ENCODE measurements at places on chromosomes 1 and 21.

DNA sequence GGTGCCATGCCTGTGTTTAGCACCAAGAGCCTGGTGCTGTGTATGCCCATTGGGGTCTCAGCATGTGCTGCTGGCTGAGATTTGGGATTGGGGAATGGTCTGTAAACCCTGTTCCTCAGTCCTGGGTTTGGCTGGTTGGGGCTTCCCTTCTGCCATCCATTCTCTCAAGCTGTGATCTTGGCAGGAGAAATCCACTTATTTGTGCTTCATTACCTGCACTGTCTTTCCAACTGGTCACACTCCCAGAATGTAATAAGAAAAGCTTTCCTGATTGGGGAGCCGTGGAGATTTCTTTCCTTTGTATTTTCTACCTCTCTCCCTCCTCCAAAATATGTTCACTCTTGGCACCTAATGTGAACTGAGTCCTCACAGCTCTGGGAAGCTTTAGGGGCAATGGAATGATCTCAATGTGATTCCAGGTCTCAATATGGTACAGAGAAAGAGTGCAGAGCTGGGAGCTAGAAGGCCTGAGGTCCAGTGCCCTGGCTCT lies 23.0 kb upstream of the KCNA10 start:
- DNase-seq = no peak

DNA sequence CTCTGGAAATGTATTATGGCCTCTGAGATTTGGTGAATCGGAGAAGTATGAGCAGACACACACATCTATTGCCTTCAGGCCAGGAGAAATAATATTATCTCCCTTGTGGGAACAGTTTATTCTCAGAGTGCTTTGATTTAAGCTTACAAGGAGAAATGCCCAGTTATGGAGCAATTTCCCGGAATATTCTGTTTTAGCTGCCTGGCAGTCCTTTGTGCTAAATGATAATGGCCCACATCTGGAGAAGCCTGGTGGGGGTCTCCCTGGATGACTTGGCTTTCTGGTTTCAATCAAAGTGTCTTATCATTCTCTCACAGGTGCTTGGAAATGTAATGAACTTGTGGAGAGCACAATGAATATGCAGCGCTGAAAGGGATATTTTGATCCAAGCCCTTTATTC lies 389.6 kb upstream of the USP24 start:
- DNase-seq = no peak

DNA sequence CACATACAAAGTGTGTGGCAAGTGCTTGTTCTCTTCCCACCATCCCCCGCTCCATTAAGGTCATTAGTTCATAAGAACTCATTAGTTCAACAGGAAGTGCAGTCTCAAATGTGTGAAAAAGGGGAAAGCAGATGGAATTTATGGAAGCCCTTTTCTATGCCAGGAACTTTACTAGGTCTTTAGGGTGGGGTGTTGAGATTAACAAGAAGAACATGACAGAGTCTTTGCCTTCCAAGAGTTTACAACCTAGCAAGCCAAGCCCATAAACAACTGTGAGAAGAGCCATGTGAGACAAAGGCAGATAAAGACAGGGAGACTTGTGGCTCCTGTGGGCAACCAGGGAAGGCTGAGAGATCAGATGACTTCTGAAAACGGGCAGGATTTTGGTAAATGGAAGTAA lies 21.4 kb downstream of the PLEKHA6 start:
- DNase-seq = no peak

DNA sequence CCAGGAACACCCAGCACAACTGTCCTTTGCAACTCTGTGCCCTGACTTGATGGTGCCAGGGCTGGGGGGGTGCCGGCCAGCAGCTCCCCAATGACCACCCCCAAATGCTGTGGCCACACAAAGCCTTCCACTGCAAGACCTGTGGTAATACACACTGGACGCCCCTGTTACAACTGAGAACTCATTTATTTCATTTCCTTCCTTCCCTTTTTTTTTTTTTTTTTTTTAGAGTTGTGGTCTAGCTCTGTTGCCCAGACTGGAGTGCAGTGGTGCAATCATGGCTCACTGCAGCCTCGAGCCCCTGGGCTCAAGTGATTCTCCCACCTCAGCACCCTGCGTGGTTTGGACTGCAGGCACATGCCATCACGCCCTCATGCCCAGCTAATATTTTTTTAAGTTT lies 25.2 kb downstream of the TP73 start:
- no peak for DNase-seq

DNA sequence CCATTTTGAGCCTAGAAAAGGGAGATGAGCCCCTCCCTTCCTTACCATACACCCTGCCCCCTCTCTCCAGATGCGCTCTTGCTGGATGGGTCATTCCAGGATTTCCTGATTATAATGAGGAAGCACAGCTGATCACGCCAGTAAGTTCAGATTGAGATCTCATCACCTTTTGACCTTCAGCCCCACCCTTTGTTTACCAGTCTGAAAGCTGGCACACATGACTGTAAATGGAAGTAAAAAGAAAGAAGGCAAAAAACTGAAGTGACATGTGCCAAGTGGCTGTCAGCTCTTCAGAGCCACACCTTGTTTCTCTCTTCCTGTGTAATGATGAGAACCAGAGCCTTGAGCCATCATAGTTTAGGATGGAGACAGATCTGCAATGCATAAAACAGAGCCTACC lies 27.9 kb downstream of the S1PR1 start:
- no peak for DNase-seq

DNA sequence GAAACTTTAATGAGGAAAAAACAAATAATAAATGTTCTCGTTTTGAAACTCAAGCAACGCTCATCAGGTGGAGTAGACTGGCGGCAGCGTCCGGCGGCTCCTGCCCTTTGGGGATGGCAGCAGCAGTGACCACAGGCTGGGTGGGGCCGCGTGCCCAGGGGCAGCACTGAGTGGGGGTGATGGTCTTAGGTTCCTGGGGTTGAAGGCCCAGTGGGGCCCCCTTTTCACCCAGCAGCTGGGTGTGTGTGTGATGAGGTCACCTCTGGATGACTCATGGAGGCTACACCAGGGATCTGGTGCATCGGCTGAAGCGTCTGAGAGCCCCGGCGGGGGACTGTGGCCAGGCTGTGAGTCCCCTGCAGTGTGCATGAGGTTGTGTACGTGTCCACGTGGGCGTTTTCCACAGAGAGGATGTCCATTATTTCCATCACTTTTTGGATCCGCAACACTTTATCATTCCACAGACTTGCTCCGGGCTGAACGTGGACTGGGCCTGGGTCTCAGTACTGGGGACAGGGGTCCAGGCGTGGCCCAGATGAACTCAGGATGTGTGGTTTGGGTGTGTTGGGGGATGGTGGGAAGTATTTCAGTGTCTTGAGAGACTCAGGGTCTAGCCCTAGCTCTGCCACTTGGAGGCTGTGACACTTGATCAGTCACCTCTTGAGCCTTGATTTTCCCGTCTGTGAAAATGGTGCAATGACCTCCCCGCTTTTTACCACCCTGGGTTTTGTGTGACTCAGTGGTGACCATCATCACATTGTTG lies 25.6 kb downstream of the LDLRAP1 start:
- DNase-seq = no peak
